ENCODE measurements at places on chromosomes 2 and 18.

DNA sequence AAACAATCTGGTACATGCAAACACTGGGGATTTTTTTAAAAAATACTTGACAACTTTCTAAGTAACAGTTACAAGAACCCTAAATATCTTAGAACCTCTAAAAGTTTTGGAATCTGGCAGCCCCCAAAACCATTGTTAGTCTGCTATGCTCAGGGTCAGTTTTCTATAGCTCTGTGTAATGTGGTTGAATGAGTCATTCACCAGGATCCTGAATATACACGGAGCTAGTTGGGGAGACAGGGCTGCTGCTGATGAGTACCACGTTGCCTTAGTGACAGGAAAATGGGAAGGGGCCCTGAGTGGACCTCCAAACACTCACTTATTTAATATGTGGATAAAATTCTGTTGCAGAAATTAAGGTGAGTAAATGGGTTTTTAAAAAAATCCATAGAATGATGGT lies 36.9 kb upstream of the TANC1 start:
- no peak for DNase-seq

- no peak for DNase-seq
These were observed 5.2 kb upstream of the SLC35F6 start for GRCh38 chr2:26758790-26759321.

DNA sequence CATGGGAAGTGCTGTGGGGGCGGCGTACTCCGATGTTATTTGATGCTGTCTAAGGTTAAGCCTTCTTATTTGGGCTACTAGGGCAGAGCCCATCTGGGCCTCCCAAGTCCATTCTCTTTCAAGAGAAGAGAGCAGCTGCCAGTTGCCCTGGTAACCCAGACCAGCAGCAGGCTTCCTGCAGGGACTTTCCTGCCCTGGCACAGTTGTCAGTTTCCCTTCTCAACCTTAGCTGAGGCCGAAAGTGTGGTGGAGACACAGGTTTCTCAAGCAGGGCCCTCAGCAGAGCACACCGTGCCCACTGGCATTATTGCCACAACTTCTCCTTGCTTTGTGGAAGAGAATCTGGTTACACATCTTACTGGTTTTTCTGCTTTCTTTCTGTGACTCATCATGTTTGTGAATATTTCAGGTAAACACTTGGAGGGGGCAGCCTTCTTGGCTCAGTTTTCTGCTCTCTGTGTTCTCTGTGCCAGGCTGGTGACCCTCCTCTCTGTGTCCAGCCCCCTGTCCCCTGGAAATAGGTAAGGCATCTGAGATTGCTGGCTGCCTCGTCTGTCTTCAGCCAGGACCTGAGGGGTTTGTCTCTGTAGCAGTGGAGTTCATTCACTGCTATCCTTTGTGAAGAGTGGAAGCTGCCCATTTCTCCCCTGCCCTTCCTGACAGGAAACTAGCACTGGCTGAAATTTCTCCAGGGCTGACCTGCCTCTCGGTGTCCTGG lies 111.0 kb downstream of the B3GNT2 start:
- no peak for DNase-seq

- DNase-seq: no peak
These were observed 24.4 kb downstream of the CRYGD start for GRCh38 chr2:208099682-208100470.

GRCh38 chr2:120305296-120305695 lies 40.6 kb upstream of the INHBB start:
- no peak for DNase-seq

- DNase-seq: no peak
These were observed 190.3 kb downstream of the IRS1 start for GRCh38 chr2:226609366-226609765.

DNA sequence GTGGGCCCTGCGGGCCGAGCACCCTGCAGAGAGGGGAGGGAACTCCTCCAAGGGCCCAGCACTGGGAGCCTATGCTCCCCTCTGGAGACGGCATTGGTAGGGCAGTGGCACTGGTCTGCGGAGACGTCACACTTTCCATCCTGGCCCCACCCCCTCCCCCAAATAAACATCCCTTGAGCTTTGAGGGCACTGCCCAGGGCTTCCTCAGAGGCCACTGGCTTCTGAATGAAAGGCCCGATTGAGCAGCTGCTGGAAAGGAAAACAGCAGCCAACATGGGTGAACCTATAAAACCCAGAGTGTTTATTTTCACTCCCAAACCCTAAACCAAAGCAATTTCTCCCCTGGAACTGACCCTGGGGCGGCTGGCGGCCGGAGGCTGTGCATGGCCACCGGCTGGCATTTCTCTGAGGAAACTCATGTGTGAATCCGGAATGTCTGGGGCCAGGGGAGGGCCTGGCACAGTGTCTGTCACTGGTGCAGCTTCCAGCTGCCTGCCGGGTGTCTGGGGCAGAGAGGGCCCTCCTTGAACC lies 138.9 kb downstream of the DYSF start:
- no peak for DNase-seq

GRCh38 chr2:103462712-103463111 lies 700.9 kb downstream of the TMEM182 start:
- no peak for DNase-seq

DNA sequence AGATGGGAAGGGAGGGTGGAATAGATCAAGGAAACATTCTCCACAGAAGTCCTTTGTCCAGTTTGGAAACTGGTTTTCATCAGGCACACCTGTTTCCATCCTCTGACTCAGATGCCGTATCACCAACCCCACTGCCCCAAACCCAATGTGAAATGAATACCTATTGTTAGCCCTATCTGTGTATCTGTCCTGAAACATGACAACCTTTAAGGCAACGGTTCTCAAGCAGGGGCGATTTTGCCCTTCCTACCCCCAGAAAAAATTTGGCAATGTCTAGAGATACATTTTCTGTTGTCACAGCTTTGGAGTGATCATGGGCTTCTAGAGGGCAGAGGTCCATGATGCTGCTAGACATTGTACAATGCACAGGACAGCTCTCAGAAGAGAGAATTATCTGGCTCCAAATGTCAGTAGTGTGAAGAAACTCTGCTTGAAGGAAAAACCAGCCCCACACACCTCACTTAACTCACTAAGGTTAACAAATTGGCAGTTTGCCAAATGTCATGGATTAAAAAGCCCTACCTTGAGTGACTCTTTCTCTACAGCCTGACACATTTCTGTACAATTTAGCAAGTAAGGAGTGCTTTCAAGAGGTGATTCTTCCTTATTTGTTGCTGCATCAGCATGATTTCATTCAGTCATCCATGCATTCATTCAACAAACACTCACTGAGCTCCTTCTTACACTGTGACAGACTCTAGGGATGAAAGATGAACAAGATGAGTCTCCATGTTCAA lies 3.4 kb downstream of the SCTR start:
- no peak for DNase-seq

DNA sequence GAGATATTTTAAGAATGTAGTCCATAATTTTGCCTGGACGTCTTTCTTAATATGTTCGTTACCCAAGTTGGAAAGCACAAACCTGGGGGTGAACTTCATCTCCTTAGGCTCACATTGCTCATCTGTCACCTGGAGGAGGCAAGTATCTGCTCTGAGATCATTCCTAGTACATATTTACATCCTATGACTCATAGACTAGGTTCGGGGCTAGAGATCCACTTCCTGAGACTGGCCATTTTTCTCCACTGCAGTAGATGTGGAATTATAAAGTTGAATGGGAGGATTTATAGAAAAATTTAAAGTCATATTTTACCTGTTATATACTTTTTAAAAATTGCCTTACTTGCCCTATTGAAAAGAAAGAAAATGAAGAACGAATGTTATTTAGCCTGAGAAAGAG lies 77.5 kb upstream of the PROKR1 start:
- no peak for DNase-seq

DNA sequence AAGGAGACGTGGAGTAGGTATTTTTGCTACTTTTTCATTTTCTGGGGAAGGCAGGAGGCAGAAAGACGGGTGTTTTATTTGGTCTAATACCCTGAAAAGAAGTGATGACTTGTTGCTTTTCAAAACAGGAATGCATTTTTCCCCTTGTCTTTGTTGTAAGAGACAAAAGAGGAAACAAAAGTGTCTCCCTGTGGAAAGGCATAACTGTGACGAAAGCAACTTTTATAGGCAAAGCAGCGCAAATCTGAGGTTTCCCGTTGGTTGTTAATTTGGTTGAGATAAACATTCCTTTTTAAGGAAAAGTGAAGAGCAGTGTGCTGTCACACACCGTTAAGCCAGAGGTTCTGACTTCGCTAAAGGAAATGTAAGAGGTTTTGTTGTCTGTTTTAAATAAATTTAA lies 3.4 kb downstream of the FZD7 start:
- no peak for DNase-seq

- no peak for DNase-seq
These were observed 95.3 kb downstream of the FSIP2 start for GRCh38 chr2:185833864-185834263.

- DNase-seq: no peak
These were observed 802.7 kb downstream of the RNF144A start for GRCh38 chr2:7719876-7720275.

DNA sequence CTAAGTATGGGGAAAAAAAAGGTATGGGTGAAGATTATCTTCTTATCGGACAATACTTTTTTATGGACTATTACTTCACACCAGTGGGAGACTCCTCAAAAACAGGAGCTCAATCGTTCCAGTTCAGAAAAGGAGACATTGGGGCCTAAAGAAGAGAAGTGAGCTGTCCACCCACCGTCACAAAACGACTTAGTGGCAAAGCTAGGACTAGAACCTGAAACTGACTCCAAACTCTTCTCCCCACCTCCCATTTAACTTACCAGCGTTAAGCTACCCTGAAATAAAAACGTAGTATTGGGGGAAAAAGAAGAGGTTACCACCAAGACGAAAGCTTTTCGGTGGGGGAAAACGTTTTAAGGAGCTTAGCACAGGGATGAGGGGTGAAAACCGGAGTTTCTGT lies 503 bp downstream of the GTF3C3 start:
- DNase-seq: peak; percentile 18

- DNase-seq: no peak
These were observed 19.5 kb downstream of the PLEK start for GRCh38 chr2:68384485-68385107.

DNA sequence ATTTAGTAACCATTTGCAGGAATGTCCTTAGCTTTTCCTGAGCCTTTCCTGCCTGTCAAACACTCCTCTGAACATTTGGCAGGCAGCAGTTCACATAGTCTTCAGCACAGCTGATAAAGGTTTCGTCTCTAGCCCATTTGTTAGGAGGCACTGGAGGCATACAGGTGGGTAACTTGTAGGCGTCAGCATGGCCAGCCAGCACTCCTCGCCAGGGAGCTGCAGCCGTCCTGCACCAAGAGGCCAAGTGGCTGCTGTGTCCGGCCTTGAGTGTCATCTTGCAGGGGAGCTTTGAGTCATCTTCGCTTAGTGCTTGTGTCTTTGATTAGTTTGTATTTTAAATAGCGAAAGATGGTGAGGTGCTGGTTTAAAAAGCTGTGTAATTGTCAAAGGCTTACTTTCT lies 120.3 kb upstream of the NFATC1 start:
- no peak for DNase-seq

DNA sequence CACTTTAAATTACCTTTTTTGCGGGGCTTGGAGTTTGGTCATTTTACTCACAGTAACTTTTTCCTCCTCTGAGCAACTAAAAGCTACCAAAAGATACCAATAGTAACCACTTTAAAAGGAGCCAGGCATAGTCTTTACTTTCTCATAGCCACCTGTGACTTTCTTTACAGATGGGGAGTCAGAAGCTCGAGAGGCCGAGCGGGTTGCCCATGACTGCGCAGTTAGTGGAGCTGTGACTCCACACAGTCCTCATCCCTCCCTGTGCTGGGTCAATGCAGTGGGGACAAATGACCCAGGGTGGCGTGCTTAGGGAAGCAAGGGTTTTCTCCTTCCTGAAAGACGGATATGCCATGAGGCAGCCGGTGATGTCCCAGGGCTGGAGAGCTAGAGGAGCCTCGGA lies 11.9 kb downstream of the LCT start:
- no peak for DNase-seq

DNA sequence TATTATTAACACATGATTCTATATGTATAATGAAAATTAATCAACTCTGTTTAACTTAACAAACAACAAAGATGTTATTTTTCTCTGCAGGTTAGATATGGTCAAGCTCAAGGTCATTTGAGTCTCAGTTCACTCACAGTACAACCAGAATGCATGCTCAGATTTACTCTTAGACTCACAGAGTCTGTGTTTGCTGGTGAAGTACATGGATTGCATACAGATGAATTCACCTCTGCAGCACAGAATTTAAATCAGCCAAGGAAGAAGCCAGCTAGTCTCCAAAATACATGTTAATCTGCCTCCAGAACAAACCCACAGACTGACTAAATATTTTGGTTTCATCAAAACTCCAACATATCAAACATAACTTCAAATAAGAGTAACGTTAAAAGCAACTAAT lies 424.5 kb downstream of the RAD51AP2 start:
- DNase-seq: no peak

DNA sequence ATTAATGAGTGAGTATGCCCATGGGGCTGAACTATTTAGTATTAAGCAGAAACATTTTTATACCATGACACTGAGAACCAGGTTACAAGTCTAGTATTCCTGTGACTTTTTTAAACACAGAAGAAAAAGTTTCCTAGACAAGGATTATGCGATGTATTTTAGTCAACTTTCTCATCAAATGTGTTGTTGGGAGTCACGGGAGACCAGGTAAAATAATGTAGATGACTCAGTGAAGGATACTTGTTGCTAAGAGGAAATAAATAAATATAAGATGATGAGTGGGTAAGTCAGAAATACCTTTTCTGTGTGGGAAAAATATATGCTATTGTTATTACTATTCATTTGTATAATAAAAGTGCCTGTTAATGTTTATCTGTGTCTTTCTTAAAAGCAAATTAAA lies 23.4 kb downstream of the MBD5 start:
- no peak for DNase-seq

DNA sequence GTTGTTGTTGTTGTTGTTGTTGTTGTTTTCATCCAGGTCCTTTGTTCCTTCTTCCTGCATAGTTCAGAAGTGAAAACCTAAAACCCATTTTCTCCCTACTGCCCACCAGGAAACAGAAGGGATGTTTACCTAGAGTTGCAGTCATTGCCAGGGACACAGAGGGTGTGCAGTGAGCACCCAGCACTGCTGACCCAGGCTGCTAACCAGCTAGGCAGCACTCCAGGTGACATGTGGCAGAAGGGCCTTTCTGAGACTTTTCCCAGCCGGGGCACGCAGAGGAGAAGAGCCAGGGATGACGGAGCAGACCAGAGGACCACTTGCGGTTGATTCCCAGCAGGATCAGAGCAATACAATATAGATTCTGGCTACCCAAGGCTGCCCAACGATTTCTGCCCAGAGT lies 286.3 kb downstream of the BCL11A start:
- no peak for DNase-seq
